Breast epithelium (tissue), 4 donors: ENCODE measurements at places on chromosomes 6 and 20. TPM values are rescaled to one million over a fixed set of nuclear protein-coding genes. Genes with fewer than 3 reads are reported as not detected.

GRCh38 chr6:118223316-118223715 is 316.3 kb downstream of the SLC35F1 start:
- no peak for DNase-seq

DNA sequence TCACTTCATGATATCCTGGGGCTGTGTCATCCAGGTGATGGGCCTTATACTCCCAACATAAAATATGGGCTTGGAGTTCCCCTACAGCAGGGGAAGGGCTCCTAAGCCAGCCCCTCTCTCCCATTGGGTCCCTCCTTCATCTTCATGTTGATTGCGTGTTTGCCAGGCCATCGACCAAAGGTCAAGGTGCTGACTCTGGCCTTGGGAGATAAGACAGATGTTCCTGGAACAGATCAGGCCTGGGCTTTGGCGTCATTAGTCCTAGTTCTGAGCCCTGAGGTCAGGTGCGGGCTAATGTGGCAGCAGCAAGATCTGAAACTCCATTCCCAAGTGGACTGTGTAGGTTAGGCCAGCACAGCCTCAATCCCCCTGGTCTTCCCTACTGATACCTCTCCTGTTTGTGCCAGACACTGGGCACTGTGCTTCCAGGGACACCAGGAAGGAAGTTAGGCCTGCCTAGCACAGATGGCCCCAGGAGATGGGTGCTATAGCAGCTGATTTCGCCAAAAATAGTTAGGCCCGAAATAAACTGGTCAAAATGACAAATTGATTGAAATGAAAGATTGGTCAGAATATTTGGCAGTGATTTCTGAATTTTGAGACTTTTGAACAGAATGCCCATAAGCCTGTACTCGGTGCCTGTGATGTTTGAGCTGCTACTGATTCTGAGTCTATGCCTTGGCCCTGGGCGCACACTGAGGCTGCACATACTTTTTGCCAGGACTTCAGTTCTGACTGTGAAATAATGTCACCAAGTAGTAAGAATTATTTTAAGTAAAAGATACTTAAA is 28.8 kb downstream of the EPB41L1 start:
- DNase-seq, result no peak

- DNase-seq, result no peak
Observed at GRCh38 chr20:62354811-62355341, 12.2 kb downstream of the LAMA5 start.

- DNase-seq, result no peak
Observed at GRCh38 chr6:36788768-36789167, 50.5 kb downstream of the CPNE5 start.

- DNase-seq, result no peak
Observed at GRCh38 chr6:105849746-105850145, 236.4 kb upstream of the PRDM1 start.

DNA sequence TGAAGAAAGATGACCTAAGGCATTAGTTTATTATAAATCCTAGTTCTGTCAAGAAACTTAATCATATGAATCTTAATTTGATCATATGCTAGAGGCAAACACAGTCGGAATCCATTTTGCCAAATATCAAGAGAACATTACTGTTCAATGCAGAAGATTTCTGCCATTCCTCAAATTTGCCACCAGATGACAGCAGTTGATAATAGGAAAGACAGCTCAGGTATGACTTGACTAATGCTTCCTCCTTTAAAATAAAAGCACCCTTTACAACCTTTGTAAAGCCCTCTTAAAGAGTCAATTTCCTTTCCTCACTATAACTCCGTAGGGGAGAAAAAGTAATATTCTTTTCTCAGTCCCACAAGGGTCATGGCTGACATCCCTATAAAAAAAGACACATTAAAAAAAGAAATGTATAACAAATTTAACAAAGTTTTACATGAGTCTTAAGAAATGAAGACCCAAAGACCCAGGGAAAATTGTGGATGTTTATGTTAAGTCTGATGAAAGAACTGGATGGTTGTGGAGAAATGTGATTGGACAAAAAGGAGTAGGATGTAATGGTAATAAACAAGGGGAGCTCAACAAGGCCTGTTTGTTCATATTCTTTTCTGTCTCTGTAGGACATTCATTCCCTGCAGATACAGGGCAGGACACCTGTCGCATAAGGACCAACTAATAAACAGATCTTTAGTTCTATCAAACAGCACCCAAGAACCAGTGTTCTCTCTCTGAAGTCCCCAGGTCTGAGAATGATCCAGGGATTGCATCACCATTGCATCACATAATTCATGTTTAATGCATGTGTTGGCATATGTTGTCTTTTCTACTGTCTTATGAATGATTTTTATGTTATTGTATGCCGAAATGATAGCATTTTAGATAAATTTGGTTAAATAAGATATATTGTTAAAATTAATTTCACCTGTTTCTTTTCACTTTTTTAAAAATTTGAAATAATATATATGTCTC is 23.0 kb upstream of the IL17A start:
- DNase-seq, result no peak

GRCh38 chr6:129893640-129894039 is 32.5 kb upstream of the TMEM244 start:
- DNase-seq, result no peak

- no peak for DNase-seq
Observed at GRCh38 chr6:90233213-90233612, 63.4 kb downstream of the BACH2 start.

- DNase-seq, result no peak
Observed at GRCh38 chr6:47915017-47915416, 133.2 kb downstream of the OPN5 start.

DNA sequence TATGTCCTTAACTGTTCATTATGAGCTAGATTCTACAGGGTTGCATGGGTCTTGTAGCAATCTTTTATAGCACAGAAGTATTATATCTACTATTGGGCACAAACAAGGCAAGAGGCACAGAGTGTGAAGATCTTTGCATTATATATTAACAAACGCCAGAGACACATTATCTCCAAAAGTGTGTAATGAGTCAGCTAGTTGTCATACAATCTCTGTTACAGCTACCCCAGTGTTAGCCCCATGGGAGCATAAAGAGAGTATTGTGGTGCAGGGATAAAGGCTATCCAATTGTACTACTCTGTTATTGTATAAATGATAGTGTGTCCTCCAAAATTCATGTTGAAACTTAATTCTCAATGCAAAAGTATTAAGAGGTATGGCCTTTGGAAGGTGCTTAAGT is 148.4 kb upstream of the RIMS1 start:
- DNase-seq, result no peak

GRCh38 chr6:88532241-88532860 is 366.2 kb upstream of the CNR1 start:
- DNase-seq, result no peak

DNA sequence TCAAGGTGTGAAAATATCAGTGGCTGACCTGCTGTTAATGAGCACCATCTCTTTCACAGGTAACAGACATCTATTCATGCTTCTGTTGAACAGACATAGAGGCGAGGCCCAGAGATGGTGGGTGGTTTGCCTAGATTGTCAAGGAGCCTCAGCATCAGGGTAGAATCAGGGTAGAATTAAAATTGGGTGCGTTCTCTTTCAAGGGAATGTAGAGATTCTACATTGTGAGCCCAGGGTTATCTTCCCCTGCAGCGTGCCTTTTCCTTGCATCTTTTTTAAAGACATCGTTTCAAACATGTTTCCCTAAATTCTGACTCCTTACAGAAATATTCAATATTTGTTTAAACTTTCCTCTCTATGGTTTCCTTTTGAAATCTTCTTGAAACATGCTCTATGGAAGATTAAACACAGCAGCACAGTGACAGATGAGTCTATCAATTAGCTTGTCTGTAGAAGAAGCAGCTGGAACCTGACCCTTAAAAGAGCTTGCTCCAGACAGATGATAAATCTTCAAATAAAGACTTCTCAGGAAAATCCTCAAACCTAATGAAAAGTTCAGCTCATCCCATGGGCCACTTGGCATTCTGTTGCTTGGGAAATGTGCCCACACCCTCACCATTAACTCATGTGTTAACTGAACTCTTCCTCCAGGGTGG is 119.8 kb downstream of the IPCEF1 start:
- DNase-seq, result no peak

GRCh38 chr20:33753763-33754162 is 22.0 kb downstream of the ZNF341 start:
- no peak for DNase-seq

- no peak for DNase-seq
Observed at GRCh38 chr20:10259166-10259565, 40.5 kb downstream of the SNAP25 start.

- no peak for DNase-seq
Observed at GRCh38 chr6:117346142-117346930, 79.4 kb downstream of the ROS1 start.

GRCh38 chr6:129429956-129430355 is 280.0 kb downstream of the ARHGAP18 start:
- DNase-seq, result no peak

- DNase-seq, result no peak
Observed at GRCh38 chr6:37177935-37178517, 8.1 kb downstream of the PIM1 start.

DNA sequence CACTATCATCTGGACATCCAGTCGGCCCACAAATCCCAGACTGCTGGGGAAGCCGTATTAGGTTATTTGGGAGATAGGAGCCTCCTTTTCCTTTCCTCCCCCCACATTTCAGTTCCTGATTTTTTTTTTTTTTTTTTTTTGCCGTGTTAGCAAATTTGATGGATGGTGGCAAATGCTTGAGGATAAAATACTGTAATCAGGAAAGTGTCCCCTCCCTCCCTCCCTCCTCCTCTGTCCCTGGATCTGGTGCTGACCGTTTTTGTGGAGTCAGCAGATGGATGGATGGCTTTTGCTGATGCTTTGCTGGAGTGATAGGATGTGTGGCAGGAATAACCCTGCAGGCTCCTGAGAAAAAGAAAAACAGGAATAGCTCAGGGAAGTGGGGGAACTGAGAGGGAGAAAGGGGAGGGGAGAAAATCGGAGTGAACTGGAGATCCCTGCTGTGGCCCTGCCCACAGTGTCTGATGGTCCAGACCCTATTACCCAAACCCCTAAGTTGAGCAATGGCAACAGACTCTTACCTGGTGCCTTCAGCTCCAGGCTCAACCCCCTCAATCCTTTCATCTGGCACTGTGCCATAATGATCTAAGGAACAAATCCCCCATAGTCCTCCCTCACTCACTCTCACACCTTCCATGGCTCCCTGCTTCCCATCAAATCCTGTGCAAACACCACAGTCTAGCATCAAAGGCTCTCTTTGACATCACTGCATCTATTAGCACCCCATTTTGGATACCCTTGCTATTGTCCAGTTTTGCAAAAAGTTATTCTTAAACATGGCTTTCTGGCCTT is 277.3 kb upstream of the CHD6 start:
- no peak for DNase-seq

The SIRPB2 gene
- total RNA-seq, result 4.3 TPM

The OR2B6 gene
- total RNA-seq, result not detected

The OR2H2 gene
- not detected for total RNA-seq

The DNMT3B gene
- 0.96 TPM for total RNA-seq

The RIPOR3 gene
- 26.9 TPM for total RNA-seq

The CLPSL1 gene
- total RNA-seq, result 1.3 TPM

The PMEPA1 gene
- total RNA-seq, result 13.2 TPM

The LATS1 gene
- 36.4 TPM for total RNA-seq
